Motor neuron (in vitro differentiated cells): ENCODE measurements at places on chromosomes 3 and 15.

GRCh38 chr15:77494964-77495363, 74.3 kb downstream of the HMG20A start:
- no peak for ATAC-seq

GRCh38 chr15:55434989-55435825, 26.9 kb downstream of the PIERCE2 start:
- ATAC-seq = peak; percentile 77

DNA sequence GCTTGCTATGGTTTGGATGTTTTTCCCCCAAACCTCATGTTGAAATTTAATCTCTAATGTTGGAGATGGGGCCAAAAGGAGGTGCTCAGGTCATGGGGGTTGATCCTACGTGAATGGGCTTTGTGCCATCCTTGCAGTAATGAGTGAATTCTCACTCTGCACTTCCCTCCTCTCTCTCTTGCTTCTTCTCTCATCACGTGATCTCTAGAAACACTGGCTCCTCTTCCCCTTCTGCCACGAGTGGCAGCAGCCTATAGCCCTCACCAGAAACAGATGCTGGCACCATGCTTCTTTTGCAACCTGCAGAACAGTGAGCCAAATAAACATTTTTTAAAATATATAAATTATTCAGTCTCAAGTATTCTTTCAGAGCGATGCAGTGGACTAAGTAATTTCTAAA, 13.3 kb upstream of the PLSCR1 start:
- ATAC-seq = no peak

DNA sequence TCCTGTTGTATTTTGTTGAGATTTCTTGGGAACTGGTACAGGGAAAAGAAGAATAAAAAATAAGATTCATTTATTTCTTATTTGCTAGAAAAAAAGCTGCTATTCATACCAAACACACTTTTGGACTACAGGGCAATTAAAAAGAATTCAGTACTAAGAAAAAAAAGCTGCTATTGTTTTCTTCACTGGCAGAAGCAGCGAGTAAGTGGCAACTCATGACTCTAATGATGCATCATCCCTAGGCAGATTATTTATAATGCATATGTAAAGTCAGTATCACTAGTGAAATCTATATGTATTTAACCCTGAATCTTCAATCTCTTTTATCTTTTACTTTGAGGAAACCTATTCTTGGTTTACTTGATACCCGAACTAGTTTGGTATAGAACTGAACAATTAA, 15.2 kb downstream of the PFN2 start:
- ATAC-seq = no peak

GRCh38 chr3:127158614-127159229, 34.2 kb upstream of the PRR23E start:
- peak; percentile 71 for ATAC-seq

- no peak for ATAC-seq
Measured at GRCh38 chr15:87269566-87269965, 987.0 kb downstream of the NTRK3 start.

- no peak for ATAC-seq
Measured at GRCh38 chr15:101105059-101105891, 146.6 kb downstream of the CHSY1 start.

GRCh38 chr3:43948013-43948412, 257.3 kb downstream of the ABHD5 start:
- ATAC-seq = no peak
